ENCODE measurements at places on chromosomes 4 and X.
A peak's percentile ranks its signal among the peaks of the same experiment; 100 is the strongest.

DNA sequence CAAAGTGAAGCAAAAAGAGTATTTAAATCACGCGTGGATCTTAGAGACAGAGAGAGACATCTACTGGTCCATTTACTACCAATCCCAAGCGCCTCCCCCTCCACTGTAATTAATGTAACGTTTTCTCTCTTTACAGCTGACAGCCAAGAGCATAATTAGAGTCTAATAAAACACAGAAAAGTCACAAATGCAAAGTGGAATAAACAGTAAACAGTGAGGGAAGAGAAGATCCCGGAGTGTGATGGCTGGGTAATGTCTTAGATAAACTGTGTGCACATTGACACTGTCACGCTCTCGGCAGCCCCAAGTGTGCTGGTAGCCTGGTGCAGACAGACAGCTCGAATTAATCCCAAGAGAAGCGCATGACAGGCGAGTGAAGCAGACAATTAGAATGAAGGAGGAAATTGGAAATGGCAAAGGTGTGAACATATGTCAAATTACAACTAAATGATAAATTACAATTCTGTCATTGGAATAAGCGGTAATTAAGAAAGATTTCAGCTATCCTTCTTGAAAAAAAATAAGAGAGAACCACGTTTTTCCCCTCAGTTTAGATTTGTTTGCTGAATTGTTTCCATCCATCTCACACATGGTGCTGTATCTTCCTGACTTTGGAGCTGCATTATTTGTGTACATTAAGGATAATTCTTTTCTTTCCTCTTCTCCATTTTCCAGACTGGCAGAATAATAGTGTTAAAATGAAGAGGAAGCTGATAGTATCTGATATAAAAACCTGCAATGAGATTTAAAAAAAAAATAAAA, 100.1 kb downstream of the CXXC4 start:
- no peak for DNase-seq

DNA sequence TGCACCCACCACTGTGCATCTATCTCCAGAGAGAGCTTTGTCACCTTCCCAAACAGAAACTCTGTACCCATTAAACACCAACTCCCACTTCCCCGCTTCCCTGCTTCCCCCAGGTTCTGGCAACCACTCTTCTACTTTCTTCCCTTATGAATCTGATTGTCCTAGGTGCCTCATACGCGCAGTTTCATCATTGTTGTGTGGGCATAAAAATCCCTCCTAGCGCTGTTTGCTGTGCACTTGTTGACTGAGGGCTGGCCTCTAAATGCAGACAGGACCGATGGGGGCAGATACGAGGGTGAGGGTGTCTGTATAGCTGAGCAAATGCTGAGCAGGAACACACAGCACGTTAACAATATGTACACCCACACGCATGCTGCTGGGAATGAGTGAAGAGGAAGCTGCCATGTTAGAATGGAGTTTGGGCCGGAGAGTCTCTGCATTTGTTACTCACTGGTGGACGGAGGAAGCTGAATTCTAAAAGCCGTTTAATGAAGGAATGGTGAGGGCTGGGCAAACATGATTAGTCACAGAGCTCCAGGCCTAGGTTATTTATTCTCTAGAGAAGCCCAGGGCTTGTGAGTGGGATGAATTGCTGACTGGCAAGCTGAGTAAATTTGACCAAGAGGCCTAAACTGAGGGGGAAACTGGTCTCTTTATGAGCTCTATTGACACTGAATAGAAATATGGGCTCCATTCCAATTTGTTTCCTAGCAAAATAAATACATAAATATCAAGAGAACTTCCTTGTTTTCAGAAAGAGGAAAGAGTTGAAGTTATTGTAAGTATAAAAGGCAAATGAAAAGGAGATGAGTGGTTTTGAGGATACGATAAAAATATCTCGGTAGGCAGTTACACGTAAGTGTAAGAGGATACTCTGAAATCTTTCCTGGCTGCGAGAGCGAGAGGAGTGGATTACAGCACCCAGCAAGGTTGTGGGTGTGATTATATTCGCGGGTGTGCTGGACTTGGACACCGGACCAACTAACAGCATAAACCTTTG, 95.9 kb upstream of the RPS6KA3 start:
- DNase-seq: no peak

DNA sequence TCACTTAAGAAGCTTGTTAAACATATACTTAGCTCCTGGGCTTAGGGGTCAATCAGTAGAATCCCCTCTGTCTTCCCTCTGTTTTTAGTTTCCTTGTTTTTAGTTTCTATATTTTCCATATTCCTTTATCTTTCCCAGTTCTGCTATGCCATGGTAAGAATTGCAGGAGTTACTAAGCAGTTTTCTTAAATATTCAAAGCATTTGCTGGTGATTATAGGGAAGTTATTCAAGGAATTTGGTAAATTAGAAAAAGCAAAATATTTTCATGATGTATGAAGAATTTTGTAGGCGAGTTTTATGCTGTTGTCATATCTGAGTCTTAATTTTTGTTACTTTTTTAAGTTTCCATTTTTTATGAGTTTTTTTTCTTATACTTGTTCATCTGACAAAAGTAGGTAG, 91.6 kb upstream of the NUDT6 start:
- DNase-seq: no peak

GRCh38 chr4:174314770-174315169, 31.1 kb downstream of the CEP44 start:
- no peak for DNase-seq

- no peak for DNase-seq
These were observed 48.8 kb upstream of the CCSER1 start for GRCh38 chr4:90078440-90078839.

DNA sequence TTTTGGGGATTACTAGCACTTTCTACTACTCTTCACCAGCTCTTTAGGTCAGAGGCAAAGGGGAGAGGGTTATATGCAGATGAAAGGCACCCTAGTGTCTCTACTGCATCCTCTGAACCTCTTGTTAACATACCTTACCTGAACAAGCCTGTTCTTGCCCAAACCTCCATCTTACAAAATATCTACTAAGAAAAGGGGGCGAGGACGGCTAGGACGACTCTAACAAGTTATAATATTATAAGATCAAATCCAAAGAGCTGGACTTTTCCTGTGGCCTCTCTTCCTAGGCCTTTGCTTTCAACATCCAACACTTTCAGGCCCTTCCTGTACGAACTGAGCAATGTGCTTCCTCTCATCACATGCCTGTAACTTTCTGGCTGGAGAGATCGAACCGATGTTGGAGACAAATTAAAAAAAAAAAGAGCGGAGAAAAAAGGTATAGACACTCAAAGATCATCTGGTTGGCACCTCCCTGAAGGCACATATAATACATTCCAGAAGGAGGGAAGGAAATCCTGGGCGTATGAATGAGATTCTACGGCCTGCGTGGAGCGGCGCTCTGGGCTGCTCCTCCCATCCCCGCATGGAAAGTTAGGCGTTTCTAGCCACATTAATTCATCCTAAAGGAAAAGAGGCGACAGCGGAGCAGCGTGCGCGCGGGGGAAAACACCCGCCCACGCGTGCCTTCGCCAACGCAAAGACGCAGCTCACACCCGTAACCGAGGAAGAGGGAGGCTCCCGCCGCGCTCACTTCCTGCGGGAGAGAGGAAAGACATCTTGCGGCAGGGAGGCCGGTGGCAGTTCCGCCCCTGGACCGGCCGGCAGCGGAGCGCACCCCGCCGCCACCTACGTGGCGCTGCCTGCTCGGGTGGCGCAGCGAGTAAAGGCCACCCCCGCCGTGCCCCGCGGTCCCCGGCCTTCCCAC, 808 bp downstream of the PRDM5 start:
- DNase-seq: peak; percentile 32

- no peak for DNase-seq
These were observed 35.8 kb downstream of the BCOR start for GRCh38 chrX:40061871-40062524.

Data from left renal cortex interstitium (tissue), 4 donors.